ENCODE measurements at places on chromosomes 16 and 17.

GRCh38 chr16:23821875-23822688 lies 13.7 kb upstream of the PRKCB start:
- DNase-seq, result no peak

GRCh38 chr16:68756239-68756915 lies 19.3 kb downstream of the CDH1 start:
- no peak for DNase-seq

GRCh38 chr16:87028481-87029320 lies 288.5 kb downstream of the C16orf95 start:
- DNase-seq, result no peak

- DNase-seq, result no peak
Measured at GRCh38 chr17:36524428-36524876, 10.2 kb downstream of the MYO19 start.

- no peak for DNase-seq
Measured at GRCh38 chr17:57404073-57404472, 147.8 kb downstream of the MSI2 start.

GRCh38 chr16:29256501-29256981 lies 150.0 kb downstream of the NPIPB11 start:
- DNase-seq, result no peak

DNA sequence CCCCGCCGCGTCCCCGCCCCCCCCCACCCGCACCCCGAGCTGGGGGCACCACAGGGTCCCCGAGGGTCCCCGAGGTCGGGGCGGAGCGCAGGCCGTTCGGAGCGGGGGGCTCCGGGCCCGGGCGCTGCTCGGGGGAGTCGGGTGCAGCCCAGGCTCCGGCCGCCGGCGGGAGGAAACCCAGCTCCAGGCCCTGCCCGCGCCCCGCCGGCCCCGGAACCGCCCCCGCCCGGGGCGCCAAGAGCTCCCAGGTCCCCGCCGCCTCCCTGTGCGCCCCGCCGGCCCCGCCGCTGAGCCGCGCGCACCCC lies 33.2 kb upstream of the RPH3AL start:
- DNase-seq, result no peak

DNA sequence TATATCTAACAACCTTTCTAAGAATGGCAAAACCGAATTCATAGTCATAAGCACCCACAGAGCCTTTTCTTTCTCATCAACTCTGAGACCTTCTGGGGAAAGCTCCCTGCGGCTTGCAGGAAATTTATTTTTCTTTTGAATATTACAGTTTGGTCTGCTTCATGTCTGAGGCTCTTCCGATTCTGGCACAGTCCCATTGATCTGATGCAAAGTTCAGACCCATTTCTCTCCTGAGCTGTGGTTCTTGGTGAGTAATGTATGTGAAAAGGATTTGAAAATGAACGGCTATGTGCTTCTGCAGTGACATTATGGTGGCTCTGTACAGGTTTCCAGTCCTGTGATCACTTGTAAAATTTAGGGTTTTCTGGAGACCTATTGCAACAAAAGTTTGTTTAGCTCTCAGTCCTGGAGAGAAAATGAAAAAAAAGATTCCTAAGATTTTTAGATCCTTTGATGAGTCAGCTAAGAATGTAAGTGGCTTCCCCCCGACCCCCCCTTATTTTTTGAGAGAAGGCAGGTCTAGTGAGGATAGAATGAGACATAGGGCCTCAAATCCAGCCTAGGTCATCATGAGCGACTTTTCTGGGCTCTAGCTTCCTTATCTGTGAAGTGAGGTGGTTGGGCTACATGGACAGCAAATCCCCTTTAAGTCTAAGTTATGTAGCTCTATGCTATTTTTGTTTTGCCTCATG lies 4.6 kb downstream of the GAN start:
- no peak for DNase-seq

- DNase-seq, result no peak
Measured at GRCh38 chr16:3188925-3189825, 1.2 kb downstream of the OR1F1 start.

DNA sequence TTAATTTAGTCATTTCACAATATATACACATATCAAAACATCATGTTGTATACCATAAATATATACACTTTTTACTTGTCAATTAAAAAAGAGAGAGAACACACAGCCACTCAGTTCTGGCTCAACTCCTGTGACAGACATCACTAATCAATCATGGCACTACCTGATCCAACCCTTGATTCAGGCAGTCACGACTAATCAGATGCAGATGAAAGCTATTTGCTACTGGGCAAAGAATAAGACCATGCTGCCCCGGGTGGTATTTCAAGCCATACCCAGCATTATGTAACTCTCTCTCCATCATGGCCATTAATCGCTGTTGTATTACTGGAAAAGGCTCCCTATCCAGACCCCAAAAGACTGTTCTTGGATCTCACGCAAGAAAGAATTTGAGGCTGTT lies 345.7 kb downstream of the HAPSTR1 start:
- no peak for DNase-seq

DNA sequence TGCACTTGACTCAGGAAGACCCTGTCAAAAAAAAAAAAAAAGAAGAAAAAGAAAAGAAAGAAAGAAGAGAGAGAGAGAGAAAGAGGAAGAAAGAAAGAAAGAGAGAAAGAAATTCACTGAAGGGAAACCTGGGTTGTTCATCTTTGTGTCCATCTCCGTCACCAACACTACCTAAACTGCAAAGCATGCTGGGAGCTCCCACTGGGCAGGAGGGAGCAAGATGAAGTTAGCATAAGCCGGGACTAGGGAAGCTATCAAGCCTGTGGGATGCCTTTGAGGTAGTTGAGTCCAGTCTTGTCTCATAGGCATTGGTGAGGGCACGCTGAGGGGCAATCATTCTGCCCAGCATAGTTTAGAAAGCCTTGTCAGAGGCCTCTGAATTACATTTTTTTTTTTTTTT lies 7.6 kb upstream of the CBFB start:
- peak; percentile 3 for DNase-seq

- DNase-seq, result peak; percentile 37
Measured at GRCh38 chr17:50206604-50207293, 5.3 kb upstream of the COL1A1 start.

GRCh38 chr17:42039794-42040763 lies 10.3 kb downstream of the C17orf113 start:
- no peak for DNase-seq

DNA sequence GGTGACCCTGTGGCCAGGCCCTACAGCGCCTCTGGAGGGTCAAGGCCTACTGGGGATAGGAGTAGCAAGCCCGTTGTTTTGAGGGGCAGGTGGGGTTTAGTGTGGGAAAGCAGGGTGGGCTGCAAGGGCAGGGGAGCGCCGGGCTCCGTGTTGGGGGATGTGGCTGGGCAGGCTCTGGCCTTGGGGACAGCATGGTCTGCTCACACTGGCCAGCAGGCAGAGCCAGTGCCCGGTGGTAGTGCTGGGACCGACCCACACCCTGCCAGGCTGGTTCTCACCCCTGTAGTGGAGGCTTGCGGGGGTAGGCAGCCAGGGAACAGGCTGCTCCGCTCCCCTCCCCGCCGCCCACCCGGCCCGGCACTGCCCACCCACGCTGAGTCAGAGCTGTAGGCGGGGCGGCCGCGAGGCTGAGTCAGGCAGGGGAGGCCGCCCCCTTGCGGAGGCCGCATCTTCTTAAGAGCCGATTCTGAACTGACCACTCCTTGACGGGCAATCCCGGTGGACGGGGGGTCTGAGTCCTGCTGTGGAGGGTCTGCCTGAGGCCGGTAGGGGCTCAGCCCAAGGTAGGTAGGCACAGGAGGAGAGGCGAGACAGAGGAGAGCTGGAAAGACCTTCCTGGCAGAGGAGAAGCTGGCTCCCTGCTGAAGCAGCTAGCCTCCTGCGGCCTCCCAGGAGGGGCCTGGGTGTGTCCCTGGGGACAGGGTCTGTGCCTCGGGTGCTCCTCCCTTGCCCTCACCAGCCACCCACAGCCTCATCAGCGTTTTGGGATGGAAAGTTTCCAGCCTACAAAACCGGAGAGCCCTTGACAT lies 62.4 kb downstream of the BAIAP2 start:
- DNase-seq, result no peak

DNA sequence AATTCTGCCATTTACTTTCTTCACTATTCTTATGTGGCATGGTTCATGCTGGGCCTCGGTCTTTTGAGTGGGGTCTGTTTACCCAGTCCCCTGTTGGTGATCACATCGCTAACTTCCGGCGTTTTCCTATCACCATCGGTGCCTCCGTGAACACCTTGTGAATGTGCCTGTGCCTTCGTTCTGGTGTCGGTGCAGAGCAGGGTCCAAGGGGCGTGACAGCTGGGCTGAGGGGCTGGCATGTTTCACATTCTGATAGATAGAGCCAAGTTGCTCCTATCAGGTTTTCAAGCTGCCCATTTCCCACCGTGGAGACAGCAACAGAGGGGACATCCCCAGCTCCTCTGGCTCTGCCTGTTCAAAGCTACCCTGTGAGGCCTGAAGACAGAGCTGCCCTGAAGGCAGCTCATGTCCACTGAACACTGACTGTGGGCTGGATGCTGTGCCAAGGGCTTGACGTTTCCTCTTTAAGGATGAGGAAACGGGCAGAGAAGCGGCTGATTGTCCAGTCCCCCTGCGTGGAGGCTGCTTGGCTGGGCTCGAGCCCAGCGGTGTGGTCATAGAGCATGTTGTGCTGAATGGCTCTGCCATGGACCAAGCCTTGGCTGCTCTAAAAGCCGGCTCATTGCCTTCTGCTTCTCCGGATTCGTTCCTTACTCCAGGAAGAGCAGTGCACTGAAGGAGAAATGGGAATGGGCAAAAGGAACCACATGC lies 17.0 kb downstream of the DHODH start:
- no peak for DNase-seq

DNA sequence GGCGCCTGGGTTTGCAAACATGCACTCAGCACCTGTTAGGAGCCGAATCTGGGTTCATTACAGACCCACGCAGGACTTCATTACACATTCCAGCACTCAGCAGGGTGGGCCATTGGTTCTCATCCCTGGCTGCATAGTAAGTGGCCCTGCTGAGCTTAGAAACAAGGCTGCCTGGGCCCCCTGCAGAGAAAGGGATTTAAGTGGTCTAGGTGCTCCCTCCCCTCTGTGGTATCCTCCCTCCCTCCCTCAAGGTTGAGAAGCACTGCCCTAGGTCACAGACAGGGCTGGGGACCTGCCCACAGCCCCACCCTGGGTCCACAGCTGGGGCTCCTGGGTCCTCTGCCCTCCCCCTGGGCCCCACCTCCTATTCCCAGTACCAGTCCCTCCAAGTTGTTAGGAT lies 28.3 kb downstream of the WNT3 start:
- DNase-seq, result no peak

GRCh38 chr17:73419881-73420280 lies 108.1 kb upstream of the CDC42EP4 start:
- no peak for DNase-seq

DNA sequence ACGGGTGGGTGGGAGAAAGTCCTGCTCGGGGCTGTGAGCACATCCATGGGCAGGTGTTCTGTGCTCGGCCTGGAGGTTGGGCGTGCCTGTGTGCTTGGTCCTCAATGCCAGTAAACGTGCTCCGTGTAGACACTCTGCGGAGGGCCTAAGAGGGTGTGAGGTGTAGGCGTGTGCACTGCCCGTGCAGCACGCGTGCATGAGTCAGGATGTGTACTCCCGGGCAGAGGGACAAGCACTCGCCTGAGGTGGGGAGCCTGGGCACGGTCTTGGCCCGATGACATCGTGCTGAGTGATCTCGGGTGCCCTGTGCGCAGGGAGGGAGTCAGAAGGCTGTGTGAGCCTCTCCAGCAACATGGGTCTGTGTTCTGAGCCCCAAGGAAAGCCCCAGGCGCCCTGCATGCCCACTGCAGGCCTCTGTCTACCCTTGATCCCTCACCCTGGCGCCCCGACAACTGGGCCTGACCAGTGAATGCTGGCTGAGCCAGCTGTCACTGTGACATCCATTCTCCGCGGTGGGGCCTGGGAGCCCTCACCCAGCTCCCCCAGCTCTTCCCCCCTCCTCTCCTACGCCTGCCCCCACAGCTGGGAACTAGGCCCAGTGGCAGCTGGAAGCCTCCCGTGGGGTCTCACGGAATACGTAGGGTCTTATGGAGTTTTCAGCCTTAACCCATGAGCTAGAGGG lies 23.5 kb upstream of the NXPH3 start:
- DNase-seq, result no peak

GRCh38 chr17:17061516-17061915 lies 19.3 kb downstream of the MPRIP start:
- no peak for DNase-seq

GRCh38 chr16:77858060-77858459 lies 69.7 kb downstream of the VAT1L start:
- no peak for DNase-seq

GRCh38 chr17:48070195-48070594 lies 22.0 kb downstream of the NFE2L1 start:
- DNase-seq, result no peak

GRCh38 chr17:79568661-79569060 lies 42.2 kb downstream of the RBFOX3 start:
- no peak for DNase-seq

GRCh38 chr17:78315355-78316114 lies 44.3 kb downstream of the SOCS3 start:
- no peak for DNase-seq

DNA sequence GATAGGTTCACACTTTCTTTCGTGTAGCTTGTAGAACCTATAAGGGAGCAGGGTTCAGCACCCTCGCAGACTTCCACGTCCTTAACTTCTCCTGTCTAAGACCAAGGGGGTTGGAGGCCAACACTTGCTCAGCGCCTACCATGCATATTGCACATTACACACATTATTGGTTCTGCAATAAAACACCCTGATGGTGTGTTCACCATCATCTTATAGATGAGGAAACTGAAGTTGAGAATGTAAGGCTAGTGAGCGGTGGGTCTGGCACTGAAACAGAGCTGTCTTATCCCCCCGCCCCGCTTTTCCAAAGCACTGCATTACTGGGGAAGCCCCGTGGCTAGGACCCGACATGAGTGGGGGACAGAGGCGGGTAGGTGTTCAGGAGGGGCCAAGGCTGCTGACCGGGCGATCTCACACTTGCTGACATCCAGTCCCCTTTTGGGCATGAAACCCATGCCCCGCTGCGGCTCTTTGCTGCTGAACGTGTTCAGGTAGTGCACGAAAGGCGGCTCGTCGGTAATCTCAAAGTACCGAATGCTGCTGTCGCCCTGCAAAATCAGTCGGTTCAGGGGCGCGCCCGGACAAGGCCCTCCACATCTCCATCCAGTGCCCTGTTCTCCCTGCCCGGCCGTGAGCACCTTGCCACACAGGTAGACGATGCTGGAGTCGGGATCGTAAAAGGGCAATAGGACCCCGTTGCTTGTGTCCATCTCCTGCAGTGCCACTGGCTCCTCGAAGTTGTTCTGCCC lies 6.2 kb downstream of the CORO6 start:
- no peak for DNase-seq

DNA sequence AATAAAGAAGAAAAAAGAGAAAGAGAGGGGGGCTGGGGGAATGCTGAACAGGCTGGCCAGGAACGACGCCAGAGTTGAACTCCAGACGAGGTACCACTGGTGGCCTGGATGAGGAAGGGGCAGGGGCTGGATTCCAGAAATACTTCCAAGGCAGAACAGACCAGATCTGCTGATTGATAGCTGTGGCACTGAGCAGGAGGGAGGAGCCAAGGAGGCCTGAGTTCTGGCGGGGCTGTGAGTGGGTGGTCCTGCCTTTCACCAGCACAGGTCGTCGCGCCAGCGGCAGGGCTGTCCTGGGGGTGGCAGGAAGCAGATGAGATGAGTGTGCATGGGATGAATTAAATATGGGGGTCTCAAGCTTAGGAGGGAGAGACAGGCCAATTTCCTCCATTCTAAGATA lies 5.5 kb downstream of the CCDC42 start:
- DNase-seq, result no peak

Data from DND-41 (cell line).